ENCODE measurements at places on chromosomes 4 and X.

- no peak overlapping the region for H3K27ac ChIP-seq
- H3K4me1 ChIP-seq: no peaks in the 10 kb centered on the region
- H3K36me3 ChIP-seq: peaks cover 8% of the 10 kb centered on the region
These were observed 6.5 kb downstream of the RPL39 start for GRCh38 chrX:119784747-119785446.

- H3K4me1 ChIP-seq: no peaks in the 10 kb centered on the region
- H3K36me3 ChIP-seq: no peaks in the 10 kb centered on the region
- no peak for DNase-seq
- H3K27me3 ChIP-seq: no peaks in the 10 kb centered on the region
- H3K27ac ChIP-seq: no peak overlapping the region
- H3K4me3 ChIP-seq: no peak overlapping the region
These were observed 95.4 kb upstream of the BANK1 start for GRCh38 chr4:101695176-101695575.

GRCh38 chrX:46642145-46642544 lies 68.6 kb downstream of the CHST7 start:
- no peak overlapping the region for H3K4me3 ChIP-seq
- DNase-seq: no peak
- no peaks in the 10 kb centered on the region for H3K36me3 ChIP-seq
- H3K27me3 ChIP-seq: no peaks in the 10 kb centered on the region

GRCh38 chrX:125654501-125654900 lies 334.8 kb downstream of the TEX13C start:
- no peaks in the 10 kb centered on the region for H3K36me3 ChIP-seq
- H3K4me3 ChIP-seq: no peak overlapping the region
- H3K4me1 ChIP-seq: no peaks in the 10 kb centered on the region
- no peak overlapping the region for H3K27ac ChIP-seq
- DNase-seq: no peak
- H3K27me3 ChIP-seq: no peaks in the 10 kb centered on the region

DNA sequence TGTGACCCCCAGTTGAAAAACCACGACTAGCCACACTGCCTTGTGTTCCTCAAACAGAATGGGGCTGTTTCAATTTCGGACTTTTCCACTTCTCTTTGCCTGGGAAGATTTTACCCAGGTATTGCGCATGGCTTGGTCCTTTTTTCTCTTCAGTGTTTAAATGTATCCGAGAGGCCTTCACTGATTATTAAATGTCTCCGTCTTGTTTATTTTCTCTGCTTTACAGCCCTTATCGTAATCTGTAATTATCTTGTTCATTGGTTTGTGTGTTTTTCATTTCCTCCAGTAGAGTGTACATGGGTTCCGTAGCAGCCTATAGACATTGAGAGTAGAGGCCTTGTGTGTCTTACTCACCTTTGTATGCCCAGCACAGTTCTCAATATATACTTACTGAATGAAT lies 2.4 kb downstream of the MOSPD2 start:
- no peak for DNase-seq
- H3K36me3 ChIP-seq: no peaks in the 10 kb centered on the region

DNA sequence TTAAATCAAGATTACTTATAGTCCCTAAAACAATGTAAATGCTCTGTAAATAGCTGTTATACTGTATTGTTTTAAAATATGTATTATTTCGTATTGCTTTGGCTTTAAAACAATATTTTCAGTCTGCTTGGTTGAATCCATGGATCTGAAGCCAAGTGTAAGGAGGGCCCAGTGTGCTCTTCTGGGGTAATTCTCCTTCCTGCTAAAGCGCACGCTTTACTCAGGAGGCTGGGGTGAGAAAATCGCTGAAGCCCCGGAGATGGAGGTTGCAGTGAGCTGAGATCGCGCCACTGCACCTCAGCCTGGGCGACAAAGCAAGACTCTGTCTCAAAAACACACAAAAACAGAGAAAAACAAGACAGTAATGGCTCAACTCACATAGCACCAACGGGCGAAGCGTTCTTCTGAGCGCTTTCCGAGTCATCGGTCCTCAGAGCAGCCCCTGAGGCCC lies 391 bp upstream of the IDUA start:
- no peaks in the 10 kb centered on the region for H3K36me3 ChIP-seq
- no peak for DNase-seq
- H3K27me3 ChIP-seq: peaks cover 2% of the 10 kb centered on the region
- H3K4me1 ChIP-seq: no peaks in the 10 kb centered on the region

- no peaks in the 10 kb centered on the region for H3K27me3 ChIP-seq
- H3K4me1 ChIP-seq: no peaks in the 10 kb centered on the region
- no peak for DNase-seq
These were observed 18.9 kb downstream of the ZBTB33 start for GRCh38 chrX:120269373-120270035.

All from iPS DF 6.9 (cell line).